ENCODE measurements at places on chromosomes 16 and 17.
A peak's percentile ranks its signal among the peaks of the same experiment; 100 is the strongest.

DNA sequence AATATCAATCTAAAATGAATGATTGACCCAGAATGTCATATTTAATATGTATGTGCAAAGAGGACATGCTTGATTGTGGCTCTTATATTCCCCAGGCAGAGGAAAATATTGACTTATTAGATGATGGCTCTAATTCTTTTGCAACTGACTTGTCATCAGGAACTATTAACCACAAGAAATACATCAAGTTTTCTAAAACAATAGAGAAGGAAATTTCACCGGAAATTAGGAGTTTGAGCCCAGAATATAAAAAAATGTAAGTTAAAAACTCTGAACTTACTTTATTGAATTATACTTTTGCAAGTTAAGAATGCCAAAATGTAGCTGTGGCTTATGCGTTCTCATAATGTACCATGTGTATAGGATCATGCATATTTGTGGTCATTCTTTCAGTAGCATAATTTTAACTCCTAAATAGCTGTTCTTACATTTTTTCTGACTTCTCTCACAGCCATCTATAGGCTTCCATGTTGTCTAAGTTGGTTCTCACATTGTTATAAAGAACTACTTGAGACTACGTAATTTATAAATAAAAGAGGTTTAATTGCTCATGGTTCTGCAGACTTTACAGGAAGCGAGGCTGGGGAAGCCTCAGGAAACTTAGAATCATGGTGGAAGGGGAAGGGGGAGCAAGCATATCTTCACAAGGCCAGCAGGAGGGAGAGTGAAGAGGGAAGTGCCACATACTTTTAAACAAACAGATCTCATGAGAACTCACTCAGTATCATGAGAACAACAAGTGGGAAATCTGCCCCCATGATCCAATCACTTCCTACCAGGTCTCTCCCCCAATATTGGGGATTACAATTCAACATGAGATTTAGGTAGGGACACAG is 11.6 kb downstream of the EFCAB13 start:
- no peak for DNase-seq

- no peak for DNase-seq
These were observed 22.2 kb downstream of the CLTC start for GRCh38 chr17:59641799-59642484.

- no peak for DNase-seq
These were observed 17.1 kb downstream of the SPIRE2 start for GRCh38 chr16:89845417-89845816.

DNA sequence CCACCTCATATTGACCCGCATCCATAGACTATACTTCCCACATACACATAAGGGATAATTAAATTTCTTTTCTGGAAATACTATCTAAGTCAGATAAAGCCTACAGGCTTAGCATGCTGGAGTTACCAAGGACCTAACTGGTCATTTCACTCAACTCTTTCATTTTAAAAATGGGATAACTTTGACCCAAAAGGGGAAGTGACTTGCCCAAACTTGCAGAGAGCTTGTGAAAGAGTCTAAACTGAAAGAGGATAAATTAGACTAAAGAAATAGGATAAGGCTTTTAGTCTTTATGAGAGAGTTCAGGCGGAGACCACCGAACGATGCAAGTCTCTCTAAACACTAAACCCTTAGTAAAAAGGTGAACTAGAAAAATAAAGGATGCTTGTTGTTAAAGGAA is 3.9 kb upstream of the KRT33A start:
- DNase-seq = no peak

DNA sequence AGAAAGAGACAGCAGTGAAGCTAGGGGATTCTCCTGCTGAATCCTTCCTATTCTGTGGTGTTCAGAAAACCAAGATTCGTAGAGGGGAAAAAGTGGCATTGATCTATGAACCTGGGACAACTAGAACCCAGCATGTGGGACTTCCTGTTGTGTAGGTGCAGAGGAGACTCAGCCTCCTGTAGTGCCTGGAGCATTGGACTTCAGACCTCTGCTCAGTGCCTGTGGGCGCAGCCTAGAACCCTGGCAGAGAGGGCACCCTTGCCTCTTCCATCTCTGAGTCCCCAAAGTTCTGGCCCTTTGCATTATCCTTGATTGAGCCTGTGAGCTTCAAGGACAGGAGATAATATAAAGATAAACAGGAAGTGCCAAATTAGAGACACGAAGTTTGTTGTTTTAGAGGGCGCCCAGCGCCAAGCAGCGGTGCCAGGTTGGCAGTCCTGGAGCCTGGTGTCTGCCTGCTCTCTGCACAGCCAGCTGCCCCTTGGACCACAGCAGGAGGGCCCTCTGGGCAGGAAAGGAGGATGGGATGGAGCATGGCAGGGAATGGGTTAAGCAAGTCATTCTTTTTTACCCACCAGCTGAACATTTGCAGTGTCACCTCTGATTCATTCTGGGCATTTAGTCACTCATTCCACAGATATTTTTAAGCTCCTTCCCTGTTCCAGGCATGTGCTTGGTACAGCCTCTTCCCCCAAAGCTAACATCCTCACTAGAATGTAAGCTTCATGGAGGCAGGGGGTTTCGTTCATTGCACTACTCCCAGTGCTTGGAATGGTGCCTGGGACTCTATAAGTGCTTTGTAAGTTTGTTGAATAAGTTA is 11.9 kb upstream of the SP6 start:
- no peak for DNase-seq

- no peak for DNase-seq
These were observed 22.4 kb upstream of the DYNLRB2 start for GRCh38 chr16:80518436-80518835.

DNA sequence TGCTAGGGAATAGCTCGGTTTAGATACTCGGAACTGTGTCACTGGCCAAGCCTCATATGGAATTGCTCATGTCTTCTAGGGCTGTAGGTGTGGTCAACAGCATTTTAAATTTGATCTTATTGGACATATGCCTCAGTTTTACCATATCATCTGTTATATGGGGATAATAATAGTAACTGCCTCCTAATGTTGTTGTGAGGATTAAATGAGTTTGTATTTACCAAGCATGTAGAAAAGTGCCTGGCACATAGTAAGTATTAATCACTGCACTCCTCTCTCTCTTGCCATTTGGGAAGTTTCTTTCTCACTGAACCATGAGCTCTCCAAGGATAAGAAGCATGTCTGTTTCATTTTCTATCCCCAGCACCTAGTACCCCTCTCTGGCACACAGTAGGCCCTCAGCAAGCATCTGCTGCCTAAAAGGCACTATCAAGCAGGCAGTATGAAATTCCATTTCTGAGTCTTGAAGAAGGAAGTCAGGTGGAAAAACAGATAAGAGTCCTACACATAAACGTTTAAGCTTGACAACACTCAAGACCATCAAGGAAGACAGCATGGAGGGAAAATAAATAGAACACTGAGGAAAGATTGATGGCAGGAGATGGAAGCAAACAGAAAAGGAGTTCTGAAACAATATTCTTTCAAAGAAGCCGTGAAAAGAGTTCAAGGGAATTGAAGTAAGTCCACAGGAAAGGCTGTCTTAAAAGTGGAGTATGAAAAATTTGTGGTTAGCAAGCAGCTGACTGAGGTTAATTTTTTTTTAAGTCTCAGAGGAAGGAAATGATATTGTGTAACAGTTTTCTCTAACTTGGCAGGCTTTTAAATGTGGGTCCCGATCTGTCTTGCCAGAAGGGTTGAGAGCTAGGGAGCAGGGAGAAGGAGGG is 2.2 kb upstream of the ATP6V0A1 start:
- no peak for DNase-seq

- DNase-seq = no peak
These were observed 59.2 kb downstream of the B9D1 start for GRCh38 chr17:19303367-19303776.

DNA sequence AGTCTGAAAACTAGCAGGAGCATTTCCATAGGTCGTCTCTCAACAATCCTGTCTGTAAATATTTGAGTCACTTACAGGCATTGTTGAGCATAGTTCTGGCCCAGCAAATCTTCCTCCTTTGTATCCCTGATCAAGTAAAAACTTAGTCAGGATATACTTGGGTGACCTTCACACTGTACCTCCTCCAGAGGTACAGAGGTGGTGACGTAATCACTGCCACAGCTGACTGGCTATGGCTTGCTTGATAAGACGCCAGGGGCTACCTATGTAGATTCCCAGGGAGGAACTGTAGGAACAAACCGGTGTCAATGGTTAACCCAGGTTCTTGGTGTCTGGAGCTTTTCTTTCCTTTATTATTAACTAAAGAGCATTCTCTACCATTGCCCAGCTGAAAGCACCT is at the start of gene KCNJ16:
KCNJ16 (plus strand) TSS at position 270 of the 400 bp plus-strand sequence. CDS start 56,863 bp downstream, outside the sequence.
- peak; percentile 23 for DNase-seq

DNA sequence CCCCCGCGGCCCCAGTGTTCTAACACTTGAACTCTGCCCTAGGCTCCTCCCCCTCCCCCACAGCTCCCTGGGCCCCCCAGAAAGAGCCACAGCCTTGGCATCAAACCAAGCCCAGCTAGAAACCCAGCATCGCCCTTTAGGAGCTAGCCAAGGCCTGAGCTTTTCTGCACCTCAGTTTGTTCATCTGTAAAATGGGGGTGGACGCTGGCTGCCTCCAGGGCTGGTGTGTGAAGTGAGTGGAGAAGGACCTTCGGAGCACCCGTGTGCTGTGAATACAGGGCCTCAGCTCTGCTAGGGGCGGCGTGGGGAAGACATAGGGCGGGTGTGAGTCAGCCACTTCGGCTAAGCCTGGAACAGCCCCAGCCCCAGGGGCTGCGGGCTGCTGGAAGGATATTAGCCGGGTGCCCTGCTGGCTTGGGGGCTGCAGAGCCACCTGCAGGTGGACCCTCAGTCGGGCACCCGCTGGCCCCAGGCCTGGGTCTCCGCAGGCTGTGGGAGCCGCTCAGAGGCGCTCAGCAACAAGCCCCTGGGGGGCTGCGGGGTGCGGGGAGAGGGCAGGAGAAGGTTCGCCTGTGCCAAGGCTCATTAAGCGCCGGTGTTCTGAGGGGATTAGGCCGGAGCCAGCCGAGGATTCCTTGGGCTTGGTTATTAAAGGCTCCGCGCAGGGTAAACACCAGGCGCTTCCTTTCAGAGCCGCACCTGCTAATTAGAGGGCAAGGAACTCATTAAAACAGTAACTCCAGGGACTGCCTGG is 217.0 kb upstream of the CIBAR2 start:
- DNase-seq = no peak

- no peak for DNase-seq
These were observed at the start of gene C16orf89 for GRCh38 chr16:5065813-5066212. TSS of gene C16orf89 (minus strand) at chr16:5065956. CDS start at chr16:5065908, 48 bp downstream.

DNA sequence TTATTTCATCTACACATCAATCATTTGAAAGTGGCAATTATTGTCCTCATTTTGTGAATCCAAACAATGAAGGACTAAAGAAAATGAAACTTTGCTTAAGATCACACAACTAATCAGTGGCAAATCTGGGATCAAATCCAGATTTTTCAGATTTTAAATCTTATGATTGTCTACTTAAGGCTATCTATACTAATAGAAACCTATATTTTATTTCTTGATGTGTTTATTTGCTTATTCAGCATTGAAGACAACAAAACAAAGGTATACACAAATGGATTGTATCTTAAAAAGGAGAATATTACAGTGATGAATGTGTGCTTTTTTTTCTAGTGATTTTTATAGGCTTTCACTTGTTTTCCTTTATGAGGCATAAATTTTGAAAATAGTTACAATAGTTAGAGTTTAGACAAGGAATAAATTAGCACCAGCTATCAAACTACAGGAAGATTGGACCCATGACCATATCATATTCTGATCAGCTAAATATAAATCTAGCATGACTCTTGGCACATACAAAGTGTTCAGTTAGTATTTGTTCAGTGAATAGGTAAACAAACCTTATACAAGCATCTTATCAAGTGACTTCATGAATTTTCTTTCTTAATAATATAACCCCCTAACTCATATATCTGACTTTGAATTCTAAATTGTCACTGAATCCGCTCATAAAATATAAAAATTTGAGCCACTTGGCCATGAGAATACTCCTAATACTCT is 20.5 kb downstream of the VMP1 start:
- DNase-seq = no peak

GRCh38 chr16:12628536-12628935 is 175.2 kb downstream of the CPPED1 start:
- DNase-seq = no peak

- peak; percentile 70 for DNase-seq
These were observed 4.4 kb upstream of the HIC1 start for GRCh38 chr17:2050300-2051060.

- no peak for DNase-seq
These were observed 55.3 kb upstream of the ERCC4 start for GRCh38 chr16:13864689-13865088.

DNA sequence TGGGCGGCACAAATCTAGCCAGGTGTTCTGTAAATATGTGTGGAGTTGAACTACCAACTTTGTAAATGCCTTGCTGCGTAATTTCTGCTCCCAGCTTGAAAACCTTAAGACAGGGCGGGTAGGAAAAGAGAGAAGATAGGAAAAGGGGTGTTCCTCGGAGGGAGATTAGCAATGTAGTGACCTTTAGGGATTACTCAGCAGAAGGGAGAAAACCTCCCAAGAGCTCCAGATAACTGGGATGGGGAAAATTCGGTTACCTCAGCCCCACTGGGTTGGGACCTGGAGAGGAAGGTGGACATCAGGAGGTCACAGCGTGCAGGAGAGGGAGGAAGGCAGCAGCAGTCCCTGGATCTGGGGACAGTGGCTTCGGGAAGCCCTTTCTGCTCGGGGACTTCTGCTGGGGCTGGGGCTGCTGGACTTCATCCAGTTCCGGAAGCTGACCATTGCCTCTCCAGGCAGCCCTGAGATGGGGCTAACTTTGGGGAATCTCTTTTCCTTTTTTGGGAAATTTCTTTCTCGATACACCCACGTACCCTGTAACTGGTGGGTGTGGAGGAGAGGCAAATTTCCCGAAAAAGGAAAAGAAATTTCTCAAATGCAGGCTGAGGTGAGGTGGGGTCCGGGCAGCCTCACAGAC is 39.2 kb downstream of the MPRIP start:
- DNase-seq = no peak

- no peak for DNase-seq
These were observed 2.6 kb upstream of the ATP2A3 start for GRCh38 chr17:3966720-3967363.

- peak; percentile 61 for DNase-seq
These were observed 843 bp downstream of the ZNF174 start for GRCh38 chr16:3401719-3402397.

DNA sequence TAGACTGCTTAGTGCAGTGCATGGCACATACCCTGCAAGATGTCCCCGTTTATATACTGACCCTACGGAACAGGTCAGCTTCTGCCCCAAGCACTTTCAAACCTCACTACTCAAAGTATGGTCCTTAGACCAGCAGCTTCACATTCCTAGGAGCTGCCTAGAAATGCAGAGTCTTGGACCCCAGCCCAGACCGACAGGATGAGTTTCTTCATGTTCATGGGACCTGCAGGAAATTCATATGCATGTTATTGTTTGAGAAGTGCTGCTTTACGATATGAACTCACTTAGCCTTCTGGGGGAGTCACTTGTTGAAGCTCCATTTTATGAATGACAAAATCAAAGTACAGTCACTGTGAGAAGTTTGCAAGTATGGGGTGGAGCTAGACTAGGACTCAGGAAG is 82.6 kb downstream of the DYNLRB2 start:
- DNase-seq = no peak

GRCh38 chr17:50206604-50207293 is 5.3 kb upstream of the COL1A1 start:
- peak; percentile 82 for DNase-seq
